ENCODE measurements at places on chromosomes 11 and 22.

DNA sequence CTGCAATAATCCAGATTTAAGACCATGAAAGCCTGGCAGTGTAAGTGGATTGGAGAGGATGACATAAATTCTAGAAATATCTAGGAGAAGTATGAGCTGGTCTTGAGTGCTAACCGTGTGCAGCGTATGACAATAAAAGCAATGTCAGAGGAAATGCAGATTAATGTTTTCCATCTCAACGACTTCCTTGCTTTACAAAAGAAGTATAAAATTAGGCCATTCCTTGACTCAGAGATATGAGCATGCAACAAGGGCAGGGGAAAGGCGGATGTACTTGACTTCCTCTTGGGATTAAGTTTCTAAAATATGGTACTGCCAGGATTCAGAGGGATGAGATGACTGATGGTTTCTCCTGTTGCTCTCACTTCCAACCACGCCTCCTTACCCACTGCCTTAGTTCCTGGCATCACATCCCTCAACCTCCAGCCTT is 32.3 kb downstream of the ADAMTS15 start:
- no peak for DNase-seq

- DNase-seq = peak; percentile 41
Measured at GRCh38 chr11:66478729-66479393, 1.4 kb upstream of the DPP3 start.

GRCh38 chr22:17972385-17973191 is 51.8 kb downstream of the MICAL3 start:
- no peak for DNase-seq

- DNase-seq = no peak
Measured at GRCh38 chr11:73313652-73314051, 5.6 kb downstream of the ARHGEF17 start.

DNA sequence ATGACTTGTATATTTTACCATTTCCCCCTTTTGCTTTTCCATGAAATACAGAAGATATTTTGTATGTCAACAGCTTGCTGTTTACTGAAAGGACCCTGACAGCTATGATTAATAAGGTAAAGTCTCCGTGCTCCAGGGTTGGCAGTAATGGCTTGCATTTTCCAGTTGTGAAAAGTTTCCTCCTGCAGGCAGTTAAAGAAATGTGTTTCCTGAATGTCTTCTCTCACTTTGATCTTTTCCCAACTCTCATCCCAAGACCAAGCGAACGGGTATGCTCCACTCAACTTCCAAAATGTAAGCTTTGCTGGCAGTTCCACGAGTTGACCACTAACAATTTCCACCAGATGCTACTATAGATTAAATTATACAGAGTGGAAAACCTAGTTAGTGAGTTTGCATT is 8.9 kb downstream of the FIBIN start:
- DNase-seq = no peak

DNA sequence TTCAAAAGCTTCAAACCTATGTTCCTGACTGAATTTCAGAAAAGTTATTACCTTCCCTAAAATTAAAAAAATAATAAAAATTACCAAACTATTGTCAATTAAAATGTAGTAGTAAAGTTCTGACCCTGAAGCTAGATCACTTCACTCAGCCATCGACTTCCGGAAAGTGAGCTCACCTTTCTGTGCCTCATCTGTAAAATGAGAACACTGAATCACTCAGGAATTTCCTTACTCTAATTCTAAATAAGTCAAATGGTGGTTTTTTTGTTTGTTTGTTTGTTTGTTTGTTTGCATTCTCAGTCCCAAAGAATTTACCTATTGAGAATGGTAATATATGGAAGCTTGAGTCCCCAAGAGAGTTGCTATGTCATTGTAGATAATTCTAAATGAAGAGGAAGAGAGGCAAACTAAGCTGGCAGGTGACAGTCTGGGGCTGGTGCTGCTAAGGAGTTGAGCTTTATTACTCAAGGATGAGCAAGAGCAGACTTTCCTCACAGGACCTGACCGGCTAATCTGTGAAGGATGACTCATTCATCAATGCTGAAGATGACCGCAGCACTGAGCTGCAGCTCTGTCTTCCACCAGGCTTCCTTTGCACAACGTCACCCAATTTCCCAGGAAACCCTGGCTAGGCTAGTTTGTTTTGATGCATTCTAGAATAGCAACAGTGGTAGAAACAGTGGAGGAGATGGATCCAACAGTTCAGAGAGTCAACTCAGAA is 248.8 kb downstream of the RAB38 start:
- no peak for DNase-seq

GRCh38 chr22:27028093-27028492 is 370.7 kb downstream of the MIAT start:
- no peak for DNase-seq

DNA sequence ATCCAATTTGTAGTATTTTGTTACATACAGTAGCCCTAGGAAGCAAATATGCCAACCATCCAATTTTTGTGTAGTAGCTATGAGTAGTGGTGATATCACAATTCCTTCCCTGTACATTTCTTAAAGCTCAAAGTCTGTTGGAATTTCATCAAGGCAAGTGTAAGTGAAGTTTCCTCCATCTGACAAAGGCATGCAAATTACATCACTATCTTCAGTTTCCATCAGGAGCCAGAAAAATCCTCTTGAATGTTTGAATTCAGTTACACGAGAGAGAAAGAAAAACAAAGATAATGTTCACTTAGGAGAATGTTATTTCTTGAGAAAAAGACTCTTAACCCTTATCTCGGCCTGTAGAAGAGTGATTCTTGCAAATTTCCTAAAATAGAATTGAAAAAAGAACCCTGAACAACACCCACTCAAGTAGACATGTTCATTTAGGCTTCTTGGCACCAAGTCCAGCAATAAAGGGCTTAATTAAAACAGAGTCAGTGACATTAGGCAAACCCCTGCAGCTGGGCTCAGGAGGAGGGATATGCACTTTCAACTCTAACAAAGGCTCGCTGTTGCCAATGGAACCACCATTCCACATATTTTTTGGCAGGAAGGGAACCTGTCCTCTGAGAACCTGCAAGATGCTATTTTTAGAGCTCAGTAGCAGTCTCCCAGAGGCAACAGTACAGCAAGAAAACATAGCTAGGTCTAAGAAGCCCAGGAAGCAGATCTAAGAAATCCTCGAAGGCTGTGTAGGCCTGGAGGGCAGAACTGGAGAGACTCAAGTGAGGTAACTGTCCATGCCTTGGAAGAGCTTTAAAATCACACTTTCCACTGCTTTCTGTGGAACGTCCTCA is 144.6 kb downstream of the CCDC81 start:
- DNase-seq = no peak
